ENCODE measurements at places on chromosomes 1 and 21. TPM values are rescaled to one million over a fixed set of nuclear protein-coding genes. Genes with fewer than 3 reads are reported as not detected.

OR6K6 gene
- not detected for total RNA-seq

DNA sequence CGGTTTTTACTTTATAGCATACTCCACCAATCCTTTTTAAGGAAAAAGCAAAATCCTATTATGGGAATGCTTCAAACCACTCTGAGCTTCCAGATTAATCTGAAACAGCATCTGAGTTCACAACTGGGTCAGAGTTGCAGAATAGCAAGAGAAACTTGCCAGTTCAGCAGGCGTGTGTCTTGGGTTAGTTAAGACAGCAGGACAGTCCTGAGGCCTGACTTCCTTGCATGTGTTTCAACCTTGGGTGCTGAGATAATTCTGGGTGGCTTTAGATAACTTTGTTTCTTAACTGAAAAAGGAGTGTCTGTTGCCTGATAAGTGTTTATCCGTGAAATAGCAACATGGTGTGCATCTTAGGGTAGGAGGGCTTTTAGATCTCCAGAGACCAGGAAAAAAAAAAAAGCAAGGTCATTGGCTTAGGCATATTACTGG is 169.2 kb downstream of the DHRS3 start:
- no peak for DNase-seq

GRCh38 chr1:41714638-41715389 is 203.9 kb downstream of the HIVEP3 start:
- DNase-seq = no peak

DNA sequence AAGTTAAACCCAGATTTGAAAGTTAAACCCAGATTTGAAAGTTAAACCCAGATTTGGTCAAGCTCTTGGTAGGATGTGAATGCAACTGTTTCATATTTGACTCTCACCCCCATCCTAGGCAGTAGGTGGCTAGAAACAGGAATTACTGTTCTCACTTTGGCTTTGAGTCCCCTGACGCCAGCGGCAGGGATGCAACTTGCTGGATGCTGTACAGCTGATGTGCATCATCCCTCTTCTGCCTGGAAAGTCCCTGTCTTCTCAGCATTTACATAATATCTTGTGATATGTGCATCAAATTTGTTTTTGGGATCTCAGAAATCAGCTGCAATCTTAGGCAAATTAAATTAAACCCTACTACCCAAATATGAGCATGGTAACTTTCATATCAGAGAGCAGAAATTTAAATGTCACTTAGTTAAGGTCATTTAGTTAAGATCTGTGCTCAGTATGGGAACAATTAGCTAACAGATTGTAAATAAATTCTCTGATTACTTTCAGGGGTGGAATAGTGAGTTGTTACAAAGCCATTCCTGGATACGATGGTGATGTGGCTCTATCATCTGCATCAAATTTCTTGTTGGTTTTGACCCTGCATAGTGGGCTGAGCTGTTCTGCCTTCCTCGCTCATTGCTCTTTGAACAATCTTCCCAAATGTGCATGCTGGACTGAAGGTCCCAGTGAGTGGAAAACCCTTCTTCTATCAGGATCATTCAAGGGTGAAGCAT is 6.8 kb upstream of the HAO2 start:
- DNase-seq = no peak

- no peak for DNase-seq
Measured at GRCh38 chr1:95311014-95311413, 77.0 kb downstream of the RWDD3 start.

DNA sequence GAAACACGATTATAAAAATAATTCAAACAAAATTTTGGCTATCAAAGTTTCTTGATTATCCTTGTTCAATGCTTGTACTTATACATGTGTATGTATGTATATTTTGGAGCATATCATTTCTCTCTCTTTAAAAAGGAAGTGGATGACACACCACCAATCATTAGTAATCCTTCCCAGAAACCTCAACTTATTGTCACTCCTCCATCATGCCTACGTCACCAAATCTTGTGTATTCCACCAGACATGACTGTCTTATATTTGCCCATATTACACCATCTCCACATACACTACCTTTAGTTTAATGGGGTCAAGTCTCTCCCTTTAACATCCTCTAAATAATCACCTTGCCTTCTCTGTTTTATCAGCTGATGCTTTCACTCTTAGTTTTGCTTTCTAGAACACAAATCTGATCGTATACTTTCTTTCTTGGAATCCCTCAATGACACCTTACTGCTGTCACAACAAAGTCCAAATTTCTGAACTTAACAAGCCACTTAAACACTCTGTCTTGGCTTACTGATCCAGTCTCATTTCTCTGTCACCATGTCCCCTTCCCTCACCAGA is 124.0 kb downstream of the BRINP3 start:
- DNase-seq = no peak

- no peak for DNase-seq
Measured at GRCh38 chr1:247487057-247487456, 29.2 kb upstream of the OR2B11 start.

FAM72C gene
- total RNA-seq = 0.15 TPM

DNA sequence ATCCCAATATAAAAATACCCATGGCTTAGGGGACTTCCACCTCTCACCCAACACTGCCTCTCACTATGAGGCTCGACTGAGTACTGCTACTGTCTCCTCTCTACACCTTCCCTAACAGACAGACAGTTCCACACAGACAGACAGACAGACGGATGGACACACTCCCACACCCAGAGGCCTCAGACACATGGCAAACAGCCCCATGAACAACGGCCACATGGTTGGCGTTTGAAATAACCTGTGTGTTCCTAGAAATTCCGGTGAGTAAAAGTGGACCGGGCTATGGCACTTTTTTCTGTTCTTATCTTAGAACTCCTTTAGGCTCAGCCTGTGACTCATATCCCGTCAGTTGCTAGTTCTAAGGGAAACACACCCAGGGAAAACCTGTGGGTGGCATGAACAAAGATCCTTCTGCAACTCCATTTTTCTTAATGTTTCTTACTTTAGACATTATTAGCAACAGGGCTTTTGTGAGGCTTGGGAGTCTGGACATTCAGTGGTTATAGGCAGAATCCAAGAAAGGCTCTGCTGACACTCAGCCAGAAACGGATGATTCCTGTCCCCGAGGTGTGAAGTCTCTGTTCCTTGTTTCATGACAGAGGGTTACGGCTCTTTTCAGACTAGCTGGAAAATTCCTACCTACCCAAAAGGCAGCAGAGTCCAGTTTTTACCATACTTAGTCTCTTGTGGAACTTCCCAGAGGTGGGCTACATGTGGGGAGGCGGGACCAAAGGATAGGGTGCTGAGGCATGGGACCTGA is 90.5 kb upstream of the TLR5 start:
- DNase-seq = peak; percentile 40

Measured in heart left ventricle (tissue), 16 donors.